AG04450 (cell line): ENCODE measurements at places on chromosomes 2 and 18. TPM values are rescaled to one million over a fixed set of nuclear protein-coding genes. Genes with fewer than 3 reads are reported as not detected.
A peak's percentile ranks its signal among the peaks of the same experiment; 100 is the strongest.

KDSR gene
- 34.0 and 39.9 TPM in 2 replicates for polyA plus RNA-seq

GPN1 gene
- polyA plus RNA-seq = 63.9 and 73.6 TPM in 2 replicates

INHBB gene
- polyA plus RNA-seq = 0.05 and 0.09 TPM in 2 replicates

LRP2 gene
- not detected in 2 replicates for polyA plus RNA-seq

ARHGAP28 gene
- 30.6 and 38.2 TPM in 2 replicates for polyA plus RNA-seq

HAAO gene
- polyA plus RNA-seq = 3.1 and 4.2 TPM in 2 replicates

DNA sequence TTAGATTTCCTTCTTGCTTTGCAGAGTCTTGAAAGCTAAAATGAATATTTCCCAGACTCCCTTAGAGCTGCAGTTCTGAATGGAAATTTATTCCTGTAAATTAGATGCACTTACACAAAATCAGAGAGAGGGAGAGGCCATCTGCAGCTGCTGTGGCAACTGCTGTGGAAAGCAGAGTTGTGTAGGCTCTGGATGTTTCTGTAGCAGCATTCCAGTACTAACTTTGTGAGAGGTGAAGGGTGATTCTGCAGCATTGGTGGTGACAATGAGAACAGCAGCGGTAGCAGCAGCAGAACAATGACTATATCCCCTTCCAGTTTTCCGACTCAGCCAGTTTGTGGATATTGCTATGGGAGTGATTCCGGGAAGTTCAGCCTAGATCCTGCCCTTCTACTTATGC, 433.0 kb upstream of the REG3G start:
- DNase-seq = no peak

DNA sequence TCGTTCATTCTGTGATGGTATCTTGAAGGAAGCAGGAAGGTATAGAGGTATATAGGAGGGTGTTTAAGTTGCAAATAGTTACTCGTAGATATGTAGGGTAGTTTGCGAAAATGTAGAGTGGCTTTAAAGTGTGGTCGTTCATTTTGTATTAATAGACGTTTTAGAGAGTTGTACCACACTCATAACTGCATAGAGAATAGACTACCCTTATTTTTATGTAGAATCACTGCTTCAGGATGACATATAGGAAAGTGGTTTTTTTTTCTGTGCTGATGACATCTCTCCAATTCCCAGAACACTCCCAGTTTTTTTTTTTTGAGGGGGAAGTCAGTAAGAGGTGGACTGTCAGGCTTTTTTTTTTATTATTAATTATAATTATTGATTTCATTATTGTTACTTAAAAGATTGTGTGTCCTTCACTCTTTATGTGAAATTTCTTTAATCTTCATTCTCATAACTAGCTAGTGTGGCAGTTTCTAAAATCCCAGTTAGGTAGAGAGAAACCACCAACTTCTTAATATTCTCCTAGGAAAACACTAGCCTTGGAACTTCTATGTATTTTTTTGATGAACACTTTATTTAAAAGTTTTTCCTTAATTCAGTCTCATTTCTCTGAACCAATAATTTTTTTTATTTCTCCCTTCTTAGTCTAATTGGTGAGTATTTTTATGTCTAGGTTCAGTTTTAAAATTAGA, 1.5 kb downstream of the ACTR3 start:
- no peak for DNase-seq

DNA sequence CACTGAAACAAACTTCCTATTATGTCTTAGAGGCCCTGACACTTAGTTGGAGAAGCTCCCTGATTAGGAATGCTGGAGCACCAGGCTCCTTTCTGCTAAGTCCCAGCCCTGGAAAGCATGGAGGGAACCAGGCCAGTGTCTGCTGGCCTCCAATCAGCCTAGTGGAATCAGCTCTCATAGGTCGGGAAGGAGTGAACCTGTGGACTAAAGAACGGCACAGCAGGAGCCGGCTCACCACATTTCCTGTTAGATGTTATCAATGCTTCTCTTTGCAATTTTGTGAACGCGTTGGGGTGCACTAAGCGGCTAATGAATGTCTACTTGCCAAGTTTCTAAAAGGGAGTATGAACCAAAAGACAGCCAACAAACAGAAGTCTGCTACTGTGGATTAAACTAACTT, 296.6 kb downstream of the NAPG start:
- no peak for DNase-seq

DNA sequence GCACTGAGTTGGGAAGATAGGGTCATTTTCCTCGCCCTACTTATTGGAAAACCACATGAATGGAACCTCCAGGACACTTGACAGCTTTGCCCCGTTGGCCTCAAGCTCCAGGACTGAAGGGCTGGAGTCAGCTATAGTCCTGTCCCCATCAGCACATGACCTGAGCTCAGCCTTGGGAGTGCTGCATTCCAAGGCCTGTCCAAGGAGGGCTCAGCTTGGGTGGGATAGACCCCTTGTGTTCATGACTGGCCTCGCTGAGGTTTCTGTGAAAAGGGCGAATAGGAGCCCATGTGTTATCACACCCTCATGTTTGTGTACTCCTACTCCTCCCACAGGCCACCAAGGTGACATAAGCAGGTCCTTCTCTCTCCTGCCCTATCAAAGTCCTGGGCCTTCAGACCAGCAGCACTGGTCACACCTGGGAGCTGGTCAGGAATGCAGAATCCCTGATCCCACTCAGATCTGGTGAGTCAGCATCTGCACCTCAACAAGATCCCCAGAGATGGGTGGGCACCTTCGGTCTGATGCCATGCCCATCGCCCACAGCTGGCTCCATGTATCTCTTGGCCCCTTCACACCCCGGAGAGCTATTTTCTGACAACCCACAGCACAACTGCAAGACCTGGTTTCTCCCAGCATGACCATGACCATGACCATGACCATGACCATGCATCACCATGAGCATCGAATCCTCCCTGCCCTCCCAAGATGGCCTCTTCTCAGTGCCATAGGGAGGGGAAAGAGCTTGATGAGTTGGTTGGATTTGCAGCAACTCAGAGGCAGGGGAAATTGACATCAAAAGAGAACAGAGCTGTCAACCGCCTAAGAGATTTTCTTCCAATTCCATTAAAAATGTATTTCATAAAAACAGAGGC, 83.0 kb upstream of the RAB6C start:
- no peak for DNase-seq

GRCh38 chr2:109410039-109410815, 203.5 kb downstream of the SEPTIN10 start:
- no peak for DNase-seq

DNA sequence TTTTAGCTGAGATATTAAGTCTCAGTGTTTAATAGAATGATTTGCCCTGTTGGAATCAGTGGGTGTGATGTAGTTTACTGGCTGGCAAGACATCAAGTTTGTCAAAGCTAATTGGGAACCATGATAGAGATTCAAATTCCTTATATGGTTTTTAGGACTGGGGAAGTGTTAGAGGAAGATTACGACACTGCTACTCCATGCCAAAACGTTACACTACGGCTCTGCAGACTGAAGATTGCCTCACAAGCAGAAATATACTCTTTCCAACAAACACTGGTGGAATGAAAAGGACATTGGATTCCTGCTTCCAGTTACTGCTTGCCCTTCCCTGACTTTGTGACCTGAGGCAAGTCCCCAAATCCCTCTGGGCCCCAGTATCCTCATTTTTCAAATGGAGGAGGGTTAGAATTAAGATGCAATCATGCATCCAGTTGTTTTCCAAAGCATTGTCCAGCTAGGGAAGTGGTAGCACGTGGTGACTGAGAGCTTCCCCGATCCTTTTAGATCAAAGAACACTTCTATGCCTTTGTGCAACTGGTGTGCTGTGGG, 147.6 kb downstream of the CDC42EP3 start:
- DNase-seq = peak; percentile 47

GRCh38 chr2:189252991-189253675, 73.6 kb upstream of the COL5A2 start:
- DNase-seq = no peak

GRCh38 chr2:33081691-33082090, 134.9 kb downstream of the LTBP1 start:
- DNase-seq = no peak

DNA sequence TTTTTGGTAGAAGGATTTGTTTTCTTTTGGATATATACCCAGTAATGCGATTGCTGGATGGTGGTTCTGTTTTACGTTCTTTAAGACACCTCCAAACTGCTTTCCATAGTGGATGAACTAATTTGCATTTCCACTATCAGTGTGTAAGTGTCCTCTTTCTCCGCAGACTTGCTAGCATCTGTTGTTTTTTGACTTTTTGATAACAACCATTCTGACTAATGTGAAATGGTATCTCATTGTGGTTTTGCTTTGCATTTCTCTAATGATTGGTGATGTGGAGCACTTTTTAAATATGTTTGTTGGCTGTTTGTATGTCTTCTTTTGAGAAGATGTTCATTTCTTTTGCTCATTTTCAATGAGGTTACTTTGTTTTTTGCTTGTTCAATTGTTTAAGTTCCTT, 260.9 kb upstream of the CWC22 start:
- no peak for DNase-seq

DNA sequence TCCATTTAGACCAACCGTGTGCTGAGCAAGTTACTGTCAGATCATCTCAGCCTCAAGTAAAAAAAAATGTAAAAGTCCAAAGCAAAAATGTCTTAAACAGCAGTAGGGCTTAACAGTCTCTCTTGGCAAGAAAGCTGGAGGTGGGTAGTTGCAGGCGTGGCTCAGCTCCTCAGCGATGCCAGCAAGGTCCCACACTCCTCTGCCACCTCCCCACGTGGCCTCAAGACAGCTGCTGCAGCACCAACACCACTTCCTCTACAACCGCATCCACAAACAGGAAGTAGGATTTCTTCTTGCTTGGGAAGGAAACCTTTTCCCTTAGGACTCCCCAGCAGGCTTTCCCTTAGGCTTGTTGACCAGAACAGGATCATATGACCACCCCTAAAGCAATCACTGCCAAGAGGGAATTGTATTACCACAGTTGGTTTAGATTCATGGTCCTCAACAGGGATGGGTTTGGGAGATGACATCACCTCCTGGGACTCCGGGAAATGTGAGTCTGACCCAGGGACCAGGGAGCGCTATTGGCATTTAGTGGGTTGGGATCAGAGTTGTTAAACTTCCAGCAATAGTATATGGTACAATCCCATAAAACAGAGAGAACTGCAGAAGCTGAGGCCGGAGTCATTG, 97.1 kb downstream of the MAPK4 start:
- DNase-seq = no peak

GRCh38 chr2:21041943-21042707, 1.7 kb downstream of the APOB start:
- no peak for DNase-seq

DNA sequence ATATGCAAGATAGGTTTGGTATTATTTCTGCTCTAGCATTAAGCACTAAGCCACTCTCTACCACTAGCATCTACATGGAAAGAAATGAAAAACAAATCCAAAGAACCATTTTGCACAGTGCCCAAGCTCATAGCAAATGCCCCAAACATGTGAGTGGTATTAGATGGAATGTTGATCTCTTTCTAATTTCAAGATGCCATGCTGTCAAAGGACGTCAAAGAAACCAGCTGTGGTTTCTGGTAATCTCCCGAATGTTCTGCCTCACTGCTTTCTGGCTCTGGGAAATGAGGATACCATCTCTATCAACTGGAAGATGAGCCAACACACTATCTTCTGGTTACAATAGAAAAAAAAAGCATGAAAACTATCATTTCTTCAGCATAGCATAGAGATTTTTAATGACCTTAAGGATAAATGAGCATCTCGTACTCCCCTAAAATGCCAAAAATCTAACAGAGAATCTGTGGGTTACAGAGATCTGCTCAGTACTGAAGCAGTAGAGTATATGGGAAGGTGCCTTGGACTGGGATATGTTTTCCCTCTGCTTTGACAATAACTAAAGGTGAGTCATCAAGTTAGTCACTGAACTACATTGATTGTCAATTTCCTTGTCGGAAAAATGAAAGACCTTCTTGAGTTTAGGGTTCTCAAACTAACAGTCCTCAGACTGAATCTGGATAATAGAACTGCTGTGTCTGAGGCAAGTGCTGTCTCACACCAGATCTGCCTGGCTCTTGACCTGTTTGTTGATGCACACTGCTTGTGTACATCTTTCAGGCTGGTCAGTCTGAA, 244.8 kb upstream of the NCKAP5 start:
- DNase-seq = no peak

- no peak for DNase-seq
Measured at GRCh38 chr2:176075481-176075880, 8.3 kb downstream of the EVX2 start.
